ENCODE measurements at places on chromosomes 16 and 17.

GRCh38 chr17:52410781-52411180 is 252.3 kb upstream of the CA10 start:
- peak; percentile 1 for DNase-seq

- no peak for DNase-seq
Observed at GRCh38 chr16:17170435-17170834, 300.3 kb downstream of the XYLT1 start.

- peak; percentile 64 for DNase-seq
Observed at GRCh38 chr17:44348234-44348987, 3.3 kb downstream of the GRN start.

DNA sequence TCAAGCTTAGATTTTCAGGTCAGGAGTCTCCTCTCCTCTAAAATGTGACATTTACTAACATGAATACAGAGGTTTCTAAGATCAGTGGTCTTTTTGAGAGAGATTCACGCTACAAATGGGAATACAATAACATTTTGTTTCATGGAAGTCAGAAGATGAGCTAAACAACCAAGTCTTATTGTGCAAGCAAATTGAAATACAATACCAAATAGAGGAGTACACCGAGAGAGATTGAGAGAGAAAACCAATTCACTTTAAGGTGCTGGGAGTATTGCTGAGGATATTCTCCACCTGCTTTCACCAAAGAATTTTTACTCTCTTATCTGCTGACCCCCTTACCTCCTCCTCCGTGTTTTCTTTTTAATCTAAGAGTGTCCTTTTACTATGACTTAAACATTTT is 11.5 kb downstream of the VEZF1 start:
- no peak for DNase-seq

- no peak for DNase-seq
Observed at GRCh38 chr16:52141871-52142270, 405.1 kb downstream of the TOX3 start.

DNA sequence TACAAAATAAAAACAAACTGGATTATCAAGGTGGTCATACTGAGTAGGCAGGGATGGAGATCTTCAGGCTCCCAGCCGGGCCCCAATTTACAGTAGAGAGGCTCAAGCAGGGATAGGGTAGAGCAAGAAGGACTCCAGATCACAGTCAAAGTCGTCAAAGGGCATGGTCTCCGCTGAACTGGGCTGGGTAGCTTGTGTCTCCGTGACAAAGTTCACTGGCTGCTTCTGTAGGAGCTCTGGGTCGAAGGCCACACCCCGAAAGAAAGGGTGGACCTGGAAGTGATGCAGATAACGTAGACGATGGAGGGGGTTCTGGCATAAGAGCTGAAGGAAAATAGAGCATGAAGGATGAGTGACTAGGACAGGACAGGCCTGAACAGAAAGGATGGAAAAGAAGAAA is 3.6 kb downstream of the RSKR start:
- no peak for DNase-seq

- DNase-seq, result no peak
Observed at GRCh38 chr17:6470146-6470718, 26.0 kb downstream of the PIMREG start.

DNA sequence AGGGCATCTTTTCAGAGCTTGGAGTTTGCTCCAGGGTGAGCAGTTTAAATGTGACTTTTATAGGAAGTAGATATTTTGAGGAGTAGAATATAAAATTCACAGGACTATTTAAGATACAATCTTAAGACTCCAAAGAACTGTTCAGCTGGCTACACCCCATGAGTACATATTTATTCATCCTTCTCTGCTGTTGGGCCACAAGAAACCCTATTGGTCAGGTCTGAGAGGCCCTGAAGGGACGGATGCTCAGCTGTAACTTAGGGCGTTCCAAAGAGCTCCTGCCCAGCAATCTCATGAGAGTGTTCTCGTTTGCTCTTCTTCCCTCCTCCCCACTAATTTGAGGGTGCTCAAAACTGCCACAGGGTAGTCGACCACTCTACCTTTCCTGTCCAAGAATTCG is 7.3 kb downstream of the ST6GALNAC2 start:
- DNase-seq, result no peak

DNA sequence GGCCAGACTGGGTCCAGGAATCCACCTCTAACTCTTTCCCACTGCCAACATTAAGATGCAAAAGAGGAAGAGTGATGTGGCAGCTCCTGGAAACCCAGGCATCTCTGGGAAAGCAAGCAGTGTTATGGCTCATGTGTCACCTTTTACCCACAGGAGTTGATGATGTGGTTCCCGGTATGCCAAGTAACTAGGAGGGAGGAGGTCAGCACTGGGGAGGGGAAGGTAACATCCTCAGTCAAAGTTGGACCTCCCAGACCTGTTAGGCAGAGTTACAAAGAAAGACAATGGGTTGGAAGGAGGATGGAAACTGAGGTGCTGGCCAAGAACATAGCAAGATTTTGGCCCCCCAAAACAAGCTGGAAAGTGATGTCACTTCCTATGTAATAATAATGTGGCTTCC is 11.4 kb downstream of the KRABD2 start:
- peak; percentile 75 for DNase-seq

DNA sequence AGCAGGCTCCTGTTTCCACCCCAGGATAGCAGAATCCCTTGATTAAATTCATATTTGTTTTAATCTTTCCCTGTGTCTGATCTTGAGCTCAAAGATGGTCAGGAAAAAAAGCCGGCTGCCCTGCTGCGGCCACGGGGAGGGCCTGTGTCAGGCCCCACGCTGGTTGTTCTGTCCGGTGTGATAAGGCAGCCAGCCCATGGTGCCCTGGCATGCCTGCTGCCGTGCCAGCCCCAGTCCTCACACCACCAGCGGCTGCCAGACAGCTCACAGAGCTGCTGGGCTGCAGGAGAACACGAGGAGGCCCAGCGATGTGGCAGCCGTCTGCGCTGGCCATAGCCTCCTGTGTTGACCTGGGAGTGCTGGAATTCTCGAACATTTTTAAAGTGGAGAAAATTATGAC is 34.7 kb upstream of the BRD7 start:
- DNase-seq, result no peak

DNA sequence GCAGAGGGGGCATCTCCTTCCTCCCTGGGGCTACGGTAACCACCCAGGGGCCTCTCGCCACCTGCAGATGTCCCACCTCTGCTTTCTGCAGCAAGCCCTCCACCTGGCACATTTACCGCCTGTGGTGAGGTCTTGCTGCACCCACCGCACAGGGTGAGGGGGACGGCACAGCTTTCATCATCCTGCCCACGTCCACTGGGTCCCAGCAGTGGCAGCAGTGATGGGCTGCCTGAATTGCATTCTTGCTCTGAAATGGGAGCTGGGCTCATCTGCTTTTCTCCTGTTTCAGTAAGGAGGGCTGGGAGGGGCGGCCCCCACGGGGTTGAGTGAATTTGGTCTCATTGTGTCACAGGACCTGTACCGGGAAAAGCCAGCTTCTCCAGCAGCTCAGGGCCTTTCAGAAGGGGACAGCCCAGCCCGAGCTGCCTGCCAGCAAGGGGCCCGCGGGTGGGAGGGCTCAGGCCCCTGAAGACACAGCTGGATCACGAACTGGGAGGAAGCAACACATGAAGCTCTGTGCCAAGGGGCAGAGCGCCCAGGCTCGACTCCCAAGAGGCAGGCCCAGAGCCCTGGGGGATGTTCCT is 12.7 kb downstream of the DNAAF8 start:
- no peak for DNase-seq

DNA sequence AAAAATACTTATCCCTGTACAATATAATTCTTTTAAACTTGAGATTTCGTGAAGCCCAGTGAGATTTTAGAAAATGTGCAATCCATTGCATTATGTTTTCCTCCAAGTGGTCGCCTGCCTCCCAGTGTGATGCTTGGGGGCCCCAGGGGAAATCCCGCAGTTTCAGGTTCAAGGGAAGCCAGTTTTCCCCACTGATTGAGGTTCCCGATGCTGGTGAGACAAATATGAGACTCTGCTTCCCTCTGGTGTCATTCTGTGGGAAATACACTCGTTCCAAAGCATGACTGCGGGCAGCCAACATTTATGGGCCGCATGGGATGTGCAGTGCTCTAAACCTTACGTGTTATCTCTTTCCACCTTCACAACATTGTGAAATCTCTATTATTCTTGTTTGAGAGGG is 200.8 kb downstream of the PRKCB start:
- peak; percentile 43 for DNase-seq

DNA sequence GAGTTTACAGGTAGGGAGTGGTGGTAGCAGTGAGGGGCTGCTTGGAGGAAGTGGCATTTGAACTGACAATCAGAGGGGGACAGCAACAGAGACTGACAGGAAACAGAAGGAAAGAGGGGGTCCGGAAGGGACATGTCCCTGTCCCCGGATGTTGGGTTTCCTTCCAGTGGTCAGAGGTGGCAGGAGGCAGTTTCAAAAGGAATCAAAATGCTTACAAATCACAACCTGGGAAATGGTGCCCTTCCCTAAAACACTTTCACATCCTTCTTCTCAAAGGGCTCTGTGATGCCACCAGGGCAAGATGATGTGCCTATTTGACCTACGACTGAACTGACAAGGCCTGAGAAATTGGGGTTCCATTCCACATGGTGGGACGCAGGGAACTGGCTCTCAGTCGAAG is 19.7 kb downstream of the ADGRG1 start:
- DNase-seq, result no peak

DNA sequence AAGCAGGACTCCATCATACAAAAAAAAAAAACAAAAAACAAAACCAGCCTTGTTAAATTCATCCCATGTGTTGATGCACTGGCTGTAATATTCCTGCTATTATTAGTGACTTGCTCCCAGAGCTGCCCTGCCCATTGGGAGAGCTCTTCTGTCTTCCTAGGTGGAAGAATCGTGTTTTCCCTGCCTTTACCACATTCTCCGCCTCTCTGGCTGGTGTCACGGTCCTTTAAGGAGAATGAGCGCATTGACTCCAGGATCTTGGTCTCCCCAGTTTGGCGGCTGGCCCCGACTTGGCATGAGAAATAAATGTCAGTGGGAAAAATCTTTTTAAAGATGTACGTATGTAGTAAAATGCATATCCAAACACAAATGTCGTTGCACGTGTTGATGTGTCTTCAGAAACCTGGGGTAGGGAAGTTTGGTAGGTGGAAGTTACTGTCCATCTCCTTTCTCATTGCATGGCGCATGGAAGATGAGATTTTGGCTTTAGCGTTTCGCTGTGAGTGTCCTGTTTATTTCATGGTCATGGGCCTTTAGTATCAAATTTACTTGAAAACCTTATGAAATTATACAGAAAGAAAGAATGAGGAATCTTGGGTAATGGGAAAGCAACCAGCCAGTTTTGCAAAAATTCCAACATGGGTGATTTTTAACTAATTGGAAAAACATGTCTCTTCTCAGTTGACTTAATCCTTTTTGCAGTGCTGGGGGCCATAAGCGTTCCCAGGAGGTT is 15.5 kb downstream of the RMI2 start:
- DNase-seq, result no peak

DNA sequence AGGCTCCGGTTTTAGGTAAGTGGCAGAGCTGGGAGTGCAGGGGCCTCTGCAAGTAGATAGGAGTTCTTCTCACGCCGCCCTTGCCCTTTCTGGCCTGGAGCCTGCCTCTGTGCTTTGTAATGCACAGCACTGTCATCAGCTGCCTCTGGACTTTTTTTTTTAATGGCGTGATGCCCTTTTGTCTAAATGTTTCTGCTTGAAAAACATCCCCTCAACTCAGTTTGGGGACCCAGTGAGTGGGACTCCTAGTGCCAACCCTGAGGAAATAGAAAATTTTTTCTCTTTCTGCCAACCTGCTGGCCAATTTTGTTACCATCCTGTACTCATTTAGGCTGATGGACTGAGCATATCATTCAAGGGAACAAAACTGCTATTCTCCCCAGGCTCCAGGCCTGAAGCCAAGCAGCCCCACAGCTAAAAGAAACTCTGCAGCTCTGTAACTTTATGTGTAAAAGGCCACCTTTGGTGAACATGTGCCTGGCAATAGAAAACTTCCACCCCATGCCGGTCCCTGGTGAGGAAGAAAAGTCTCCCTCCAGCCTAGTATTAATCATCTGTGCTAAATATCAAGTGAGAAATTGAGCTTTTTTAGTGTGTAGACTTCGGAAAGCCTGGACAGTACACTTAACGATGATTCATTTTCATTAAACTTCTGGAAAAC is 22.5 kb downstream of the SLC6A2 start:
- no peak for DNase-seq

GRCh38 chr16:28171816-28172215 is 39.9 kb downstream of the XPO6 start:
- no peak for DNase-seq

- peak; percentile 69 for DNase-seq
Observed at GRCh38 chr16:81624760-81625543, 154.1 kb upstream of the PLCG2 start.

DNA sequence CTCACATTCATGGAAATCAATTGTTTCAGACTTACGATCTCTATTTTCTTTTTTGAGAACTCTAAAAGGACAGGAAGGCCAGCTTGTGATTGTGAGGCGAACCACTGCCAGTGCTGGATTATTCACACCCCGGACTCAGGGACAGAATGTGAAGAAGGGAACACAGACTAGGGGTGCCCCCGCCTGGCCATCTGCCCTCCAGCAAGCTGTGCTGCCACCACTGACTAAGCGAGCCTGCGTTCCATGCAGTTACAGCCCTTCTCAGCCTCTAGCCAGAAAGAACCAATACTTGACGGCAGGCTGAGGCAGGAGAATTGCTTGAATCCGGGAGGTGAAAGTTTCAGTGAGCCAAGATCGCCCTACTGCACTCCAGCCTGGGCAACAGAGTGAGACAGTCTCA is 2.8 kb downstream of the HAGH start:
- DNase-seq, result peak; percentile 76

DNA sequence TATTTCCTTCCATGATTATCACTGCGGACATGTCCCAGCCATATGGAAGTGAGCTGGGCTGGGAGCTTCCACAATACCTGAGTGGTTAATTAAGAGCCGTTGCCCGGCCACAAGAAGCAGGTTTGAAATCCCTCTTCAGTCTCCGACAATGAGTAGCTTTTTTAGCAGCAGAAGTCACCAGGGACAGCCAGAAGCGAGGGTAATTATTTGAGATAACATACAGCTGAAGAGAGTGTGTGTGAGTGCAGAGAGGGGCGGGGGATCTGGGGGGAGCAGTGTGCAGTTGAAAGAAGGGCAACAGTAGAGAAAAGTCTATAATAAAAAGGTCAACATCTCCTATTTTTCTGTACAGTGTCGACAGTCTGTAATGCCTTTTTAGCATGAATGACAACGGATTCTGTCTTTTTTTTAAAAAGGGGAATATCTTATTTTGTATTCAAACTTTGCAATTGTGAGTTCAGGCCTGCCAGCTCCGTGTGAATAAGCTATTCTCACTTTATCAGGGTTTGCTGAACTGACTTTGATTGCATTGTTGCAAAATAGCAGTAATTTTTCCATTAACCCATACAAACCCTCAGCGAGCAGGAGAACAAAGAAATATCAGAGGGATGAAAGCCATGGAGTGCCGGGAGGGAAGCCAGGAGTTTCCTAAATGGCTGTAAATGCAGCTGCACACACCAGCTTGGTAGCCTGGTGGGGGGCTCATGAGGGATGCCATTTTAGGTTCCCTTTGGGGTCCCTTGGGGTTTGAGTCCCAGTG is 220.3 kb upstream of the IRX3 start:
- no peak for DNase-seq

- DNase-seq, result peak; percentile 65
Observed at GRCh38 chr16:58418601-58419000, 26.3 kb downstream of the GINS3 start.
